Caudate nucleus (tissue), 63 donors: ENCODE measurements at places on chromosomes 5 and 9.

DNA sequence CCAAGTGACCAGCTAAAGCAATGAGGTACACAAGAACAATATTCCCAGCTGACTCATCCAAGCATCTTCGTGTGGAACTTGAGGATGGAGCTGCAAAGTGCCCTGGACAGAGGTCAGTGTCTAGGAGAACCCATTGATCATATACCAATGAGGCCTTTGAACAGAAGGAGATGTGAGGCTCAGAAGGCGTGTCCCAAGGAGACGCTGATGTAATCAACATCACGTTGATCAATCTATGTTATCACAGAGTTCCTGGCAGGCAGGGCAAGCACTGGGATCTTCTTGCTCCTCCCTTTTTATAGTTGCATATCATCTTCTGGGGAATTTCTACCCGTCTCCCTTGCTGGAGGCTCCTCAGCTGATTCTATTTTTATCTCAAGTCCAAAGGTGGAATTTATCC is 163.4 kb downstream of the TRPM6 start:
- no peak for DNase-seq

DNA sequence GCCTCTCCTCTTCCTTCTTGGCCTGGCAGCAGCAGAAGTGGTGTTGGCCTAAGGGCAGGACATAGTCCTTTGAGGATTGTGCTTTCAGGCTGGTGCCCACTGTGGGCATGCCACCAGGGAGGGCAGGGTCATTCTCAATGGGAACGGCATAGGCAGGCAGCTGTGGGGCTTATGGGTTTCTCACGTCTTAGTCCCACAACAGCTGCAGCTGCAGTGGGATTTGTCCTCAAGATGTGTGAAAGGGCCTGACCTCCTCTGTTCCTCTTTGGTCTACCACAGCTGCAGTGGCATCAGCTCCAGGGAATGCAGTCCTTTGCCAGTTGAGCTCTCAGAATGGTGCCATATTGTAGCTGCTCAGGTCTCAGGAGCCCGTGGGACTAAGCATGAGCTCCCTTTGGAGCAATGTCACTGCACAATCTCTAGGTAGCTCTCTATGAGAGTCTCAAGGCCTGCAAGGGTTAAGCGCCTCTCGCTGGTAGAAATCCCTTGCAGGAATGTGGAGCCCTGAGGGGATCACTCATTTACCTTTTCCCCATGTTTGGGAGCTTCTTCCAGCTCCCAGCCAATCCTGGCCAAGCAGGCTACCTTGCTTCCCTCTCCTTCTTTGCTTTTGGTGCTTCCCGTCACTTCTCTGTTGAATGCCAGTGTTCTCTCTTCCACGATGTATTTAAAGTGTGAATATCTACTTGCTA is 104.8 kb downstream of the GNA14 start:
- no peak for DNase-seq

DNA sequence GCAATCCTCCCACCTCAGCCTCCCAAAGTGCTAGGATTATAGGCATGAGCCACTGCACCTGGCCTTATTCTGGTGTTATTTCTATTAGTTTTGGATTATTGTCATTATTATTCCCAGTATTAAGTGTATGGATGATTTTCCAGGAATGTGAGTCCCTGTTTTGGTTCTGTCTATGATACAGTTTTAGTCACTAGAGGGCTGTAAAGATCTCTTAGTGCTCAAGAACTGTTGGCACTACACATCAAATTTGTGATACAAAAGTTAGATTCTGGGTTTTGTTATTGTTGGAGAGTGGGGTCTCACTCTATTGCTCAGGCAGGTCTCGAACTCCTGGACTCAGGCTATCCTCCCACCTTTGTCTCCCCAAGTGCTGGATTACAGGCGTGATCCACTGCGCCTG is 12.1 kb downstream of the CCL28 start:
- DNase-seq, result no peak

- no peak for DNase-seq
Observed at GRCh38 chr9:106713206-106713605, 149.8 kb upstream of the ZNF462 start.

- no peak for DNase-seq
Observed at GRCh38 chr9:129596541-129597331, 24.2 kb downstream of the C9orf50 start.

DNA sequence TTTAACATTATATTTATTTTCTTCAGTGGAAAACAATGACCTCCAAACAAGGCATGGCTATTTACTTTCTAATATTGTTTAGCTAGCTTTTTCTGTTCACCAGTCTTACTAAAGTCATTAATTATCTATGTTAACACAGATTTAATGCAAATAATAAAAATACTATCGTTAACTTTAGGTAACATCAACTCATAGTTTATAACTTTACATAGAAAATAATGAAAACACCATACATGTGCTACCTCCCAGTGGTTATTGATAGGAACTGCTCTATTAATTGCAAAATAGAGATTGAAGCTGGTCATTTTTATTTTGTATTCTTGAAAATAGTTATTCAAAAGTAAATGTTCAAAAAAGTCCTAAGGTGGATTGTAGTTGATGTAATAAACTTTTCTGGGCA is 78.3 kb upstream of the HCN1 start:
- no peak for DNase-seq

DNA sequence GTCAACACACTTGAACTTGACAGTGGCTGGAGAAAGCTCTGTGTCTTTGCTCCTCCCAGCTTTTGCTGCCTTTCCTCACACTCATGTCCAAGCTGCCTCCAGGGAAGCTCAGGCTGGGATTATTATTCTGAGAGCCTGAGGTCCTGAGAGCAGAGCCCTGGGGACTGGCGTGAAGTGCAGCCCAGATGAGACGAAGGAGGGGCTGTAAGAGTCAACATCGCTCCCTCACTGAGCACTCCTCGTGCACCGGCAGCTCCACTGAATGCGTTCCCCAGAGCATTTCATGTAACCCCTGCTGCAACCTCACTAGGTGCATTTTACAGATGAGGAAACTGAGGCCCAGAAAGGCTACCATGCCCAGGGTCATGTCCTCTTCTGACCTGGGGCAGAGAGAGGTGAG is 63.5 kb upstream of the PHYKPL start:
- no peak for DNase-seq
